Hepatic stellate cell (primary cell): ENCODE measurements at places on chromosomes 13 and 19.

GRCh38 chr13:106911020-106911419 is 343.1 kb upstream of the ARGLU1 start:
- no peak for DNase-seq

- DNase-seq, result peak; percentile 1
These were observed 518.4 kb upstream of the SLITRK1 start for GRCh38 chr13:84400706-84401105.

DNA sequence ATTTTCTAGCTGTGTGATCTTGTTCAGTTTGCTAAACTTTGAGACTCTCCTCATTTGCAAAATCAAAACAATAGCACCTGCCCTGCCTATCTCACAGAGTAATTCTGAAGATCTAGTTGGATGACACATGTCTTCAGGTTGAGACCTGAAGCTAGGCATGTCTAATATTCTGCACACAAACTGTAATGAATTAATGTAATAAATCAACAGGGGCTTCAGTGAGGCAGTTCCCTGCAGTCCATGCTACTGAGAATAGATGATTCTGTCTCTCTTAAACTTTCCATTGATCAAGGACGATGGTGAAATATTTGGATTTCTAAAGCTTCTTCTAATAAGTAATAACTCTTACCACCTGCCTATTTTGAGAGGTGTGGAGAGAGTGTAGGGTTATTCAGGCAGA is 268.1 kb upstream of the TMTC4 start:
- DNase-seq, result no peak

DNA sequence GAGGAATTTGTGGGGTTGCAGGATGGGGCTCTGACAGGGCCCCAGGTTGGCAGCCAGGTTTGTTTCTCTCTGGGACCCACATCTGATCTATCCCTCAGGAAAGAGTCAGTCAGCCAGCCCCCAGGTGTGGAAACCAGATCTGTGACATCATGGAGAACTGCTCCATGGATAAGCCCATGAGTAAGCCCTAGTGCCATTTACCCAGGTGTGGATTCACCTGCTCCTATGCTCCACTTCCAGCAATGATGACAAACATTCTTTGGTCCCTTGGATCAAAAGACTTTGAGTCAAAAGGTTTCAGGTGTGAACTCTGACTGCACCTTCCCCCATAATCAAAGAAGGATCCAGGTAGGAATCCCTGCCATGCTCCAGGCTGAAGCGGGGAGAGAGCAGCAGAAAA is 26.9 kb upstream of the IGFL4 start:
- no peak for DNase-seq

DNA sequence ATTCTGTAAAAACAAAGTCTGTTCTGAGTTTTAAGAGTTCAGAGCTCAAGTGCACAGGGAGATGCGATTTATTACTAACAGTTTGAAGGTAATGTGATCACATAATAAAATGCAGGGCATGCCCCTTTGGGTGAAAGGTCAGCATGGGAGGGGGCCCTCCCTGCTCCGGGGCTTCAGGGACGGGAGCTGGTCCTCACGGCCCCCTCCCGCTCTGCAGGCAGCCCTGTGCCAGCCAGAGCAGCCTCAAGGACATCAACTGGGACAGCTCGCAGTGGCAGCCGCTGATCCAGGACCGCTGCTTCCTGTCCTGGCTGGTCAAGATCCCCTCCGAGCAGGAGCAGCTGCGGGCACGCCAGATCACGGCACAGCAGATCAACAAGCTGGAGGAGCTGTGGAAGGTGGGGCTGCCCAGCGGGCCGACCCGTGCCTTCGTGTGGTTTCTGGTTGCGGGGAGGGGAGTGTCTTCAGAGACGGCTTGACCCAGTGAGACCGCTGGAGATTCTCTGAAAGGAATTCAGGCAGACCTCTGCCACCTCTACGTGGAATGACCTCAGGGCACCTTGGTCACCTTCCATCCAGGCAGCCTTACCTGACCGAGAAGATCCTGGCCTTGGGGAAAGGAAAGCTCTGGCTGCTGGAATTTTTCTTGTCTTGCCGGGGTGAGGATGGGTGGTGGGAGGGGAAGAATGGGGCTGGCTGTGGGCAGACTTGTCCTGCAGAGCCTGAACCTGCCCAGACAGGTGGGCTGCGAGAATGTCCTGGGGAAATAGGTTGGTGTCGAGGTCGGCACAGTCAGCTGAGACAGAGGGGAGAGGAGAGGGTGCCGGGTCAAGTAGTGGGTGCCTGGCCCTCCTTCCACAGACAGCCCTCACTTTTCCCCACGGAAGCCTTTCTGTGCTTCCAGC is 19.0 kb downstream of the UPF1 start:
- no peak for DNase-seq

DNA sequence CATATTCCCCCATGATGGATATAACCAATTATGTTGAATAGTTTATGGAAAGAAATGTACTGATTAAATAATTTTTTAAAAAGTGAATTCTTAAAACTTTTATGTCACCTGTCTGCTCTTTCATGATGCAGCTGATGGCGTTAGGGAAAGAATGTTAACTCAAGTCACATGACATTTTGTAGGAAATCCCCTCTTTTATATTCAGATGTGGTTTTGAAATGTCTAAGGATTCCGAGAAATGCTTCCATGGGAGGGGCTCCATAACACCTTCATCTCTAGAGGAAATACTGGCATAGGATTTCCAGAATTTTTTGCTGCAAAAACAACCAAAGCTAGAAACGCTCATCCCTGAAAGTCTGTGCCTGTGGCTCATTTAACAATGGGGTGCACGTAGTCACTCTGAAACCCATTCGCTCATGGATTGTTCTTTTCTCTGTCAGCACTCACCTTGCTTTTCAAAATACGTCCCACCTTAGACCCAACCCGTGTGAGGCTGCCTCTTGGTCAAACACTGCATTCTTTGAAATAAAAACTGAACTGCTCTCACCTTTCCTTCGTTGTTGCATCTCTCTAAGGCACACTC is 288.9 kb downstream of the SHISA2 start:
- DNase-seq, result no peak

GRCh38 chr19:46481223-46481848 is 10.0 kb upstream of the PNMA8A start:
- no peak for DNase-seq

- DNase-seq, result no peak
These were observed 21.1 kb downstream of the ZNF582 start for GRCh38 chr19:56372281-56372680.

DNA sequence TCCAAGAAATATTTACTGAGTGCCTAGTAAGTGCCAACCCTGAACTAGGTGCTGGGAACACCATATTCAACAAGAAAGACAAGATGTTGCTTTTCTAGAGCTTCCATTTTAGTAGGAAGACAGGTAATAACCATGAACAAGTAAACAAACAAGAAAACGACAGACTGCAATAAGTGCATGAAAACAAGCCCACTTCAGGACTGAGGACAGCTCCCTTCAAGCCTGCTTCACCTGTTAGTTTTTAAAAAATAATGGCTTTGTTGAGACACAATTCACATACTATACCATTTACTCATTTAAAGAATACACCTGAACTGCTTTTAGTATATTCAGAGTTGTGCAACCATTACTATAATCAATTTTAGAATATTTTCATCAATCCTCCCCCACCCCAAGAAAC is 30.4 kb downstream of the CYP4F22 start:
- no peak for DNase-seq

- peak; percentile 94 for DNase-seq
These were observed 17.7 kb downstream of the ZMYM5 start for GRCh38 chr13:19845758-19846157.

DNA sequence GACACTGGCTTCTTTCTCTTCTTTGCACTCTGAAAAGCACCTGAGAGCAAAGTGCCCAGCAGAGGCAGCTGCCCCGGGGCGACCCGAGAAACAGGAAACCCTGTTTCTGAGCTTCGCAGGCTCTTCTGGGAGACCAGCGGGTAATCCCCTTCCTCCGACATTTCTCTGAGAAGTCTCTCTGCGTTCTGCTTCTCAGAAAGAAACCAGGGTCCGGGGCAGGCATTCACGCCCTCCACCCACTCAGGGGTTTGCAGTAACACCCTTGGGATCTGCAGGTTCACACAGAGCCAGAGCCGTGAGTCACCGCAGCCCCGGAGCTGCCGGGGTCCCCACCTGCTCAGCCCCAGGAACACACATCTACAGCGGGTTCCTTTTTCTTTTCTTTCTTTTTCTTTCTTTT is 86.0 kb downstream of the GADD45B start:
- no peak for DNase-seq
